ENCODE measurements at places on chromosomes 4 and X.

GRCh38 chrX:117570160-117570559, 546.5 kb downstream of the KLHL13 start:
- DNase-seq = no peak

DNA sequence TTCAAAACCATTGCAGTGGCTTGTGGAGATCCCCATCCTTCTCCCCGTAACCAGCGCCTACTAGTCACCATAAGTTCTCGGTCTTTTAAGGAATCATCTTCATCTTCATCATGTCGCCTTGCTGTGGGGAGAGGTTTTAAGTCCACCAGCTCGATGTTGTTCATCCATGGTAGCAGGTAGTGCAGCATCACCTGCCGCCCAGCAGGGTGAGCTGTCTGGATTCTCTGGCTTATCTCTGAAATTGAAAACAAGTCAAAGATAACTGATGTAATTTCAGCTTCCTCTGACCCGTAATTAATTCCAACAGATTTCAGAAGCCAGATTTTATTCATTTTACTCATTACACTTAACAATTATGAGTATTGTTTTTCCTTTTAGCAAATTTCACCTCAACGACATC, 67.4 kb downstream of the ZAR1 start:
- DNase-seq = no peak

DNA sequence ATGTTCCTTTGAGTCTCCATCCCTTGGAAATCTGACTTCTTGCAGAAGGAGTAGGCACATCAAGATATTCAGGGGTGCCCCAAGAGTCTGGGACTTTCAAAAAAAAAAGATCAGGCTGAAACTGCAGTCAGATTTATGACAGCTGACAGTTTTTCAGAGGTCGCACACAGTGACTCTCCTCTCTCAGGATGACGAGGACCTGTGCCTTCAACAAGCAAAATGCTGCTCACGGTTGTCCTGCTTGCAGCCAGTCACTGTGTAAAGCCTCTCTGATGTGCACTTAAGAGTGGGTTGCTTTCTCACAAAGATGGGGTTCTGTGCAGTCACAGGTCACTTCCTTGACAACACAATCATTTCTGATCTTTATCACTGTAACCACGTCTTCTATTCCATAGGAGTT, 178.2 kb downstream of the PTTG2 start:
- DNase-seq = no peak

- DNase-seq = no peak
These were observed 919 bp upstream of the SEC24B start for GRCh38 chr4:109432696-109433095.

DNA sequence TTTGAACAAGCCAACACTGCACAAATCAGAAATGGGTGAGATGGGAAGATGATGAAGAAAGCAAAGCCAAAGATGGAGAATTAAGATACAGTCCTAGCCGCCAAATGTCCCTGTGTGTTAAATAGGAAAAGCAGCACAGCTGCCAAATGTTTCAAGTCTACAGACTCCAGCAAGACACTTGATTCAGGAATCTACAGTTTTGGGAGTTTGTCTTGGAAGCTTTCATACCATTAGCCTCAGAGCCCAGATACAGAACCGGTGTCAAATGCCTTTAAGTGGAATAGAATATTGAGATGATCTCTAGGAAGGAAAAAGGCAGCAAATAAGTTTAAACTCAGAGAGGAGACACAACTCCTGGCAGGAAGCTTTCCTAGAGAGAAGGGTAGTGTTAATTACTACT, 30.3 kb downstream of the OPHN1 start:
- DNase-seq = no peak

DNA sequence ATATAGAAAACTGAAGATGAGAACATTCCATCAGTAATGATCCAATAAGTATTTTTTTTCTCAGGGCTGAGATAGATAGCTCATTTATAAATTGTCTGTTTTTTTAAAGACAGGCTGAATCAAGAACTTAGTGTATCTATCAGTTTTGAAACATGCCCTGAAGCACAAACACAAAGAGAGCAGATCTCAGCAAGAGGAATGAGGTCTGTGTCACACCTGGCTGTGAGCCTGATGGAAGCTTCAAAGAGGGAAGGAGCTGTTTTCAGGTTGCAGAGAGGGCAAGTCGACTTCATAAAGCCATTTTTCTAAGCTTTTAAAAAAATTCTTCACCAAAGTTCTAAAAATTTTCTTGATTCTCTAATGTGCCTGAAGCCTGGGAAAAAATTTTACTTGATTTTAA, 434.9 kb downstream of the PDGFC start:
- DNase-seq = no peak

- DNase-seq = no peak
These were observed 114.9 kb downstream of the EFHC2 start for GRCh38 chrX:44228621-44229020.

DNA sequence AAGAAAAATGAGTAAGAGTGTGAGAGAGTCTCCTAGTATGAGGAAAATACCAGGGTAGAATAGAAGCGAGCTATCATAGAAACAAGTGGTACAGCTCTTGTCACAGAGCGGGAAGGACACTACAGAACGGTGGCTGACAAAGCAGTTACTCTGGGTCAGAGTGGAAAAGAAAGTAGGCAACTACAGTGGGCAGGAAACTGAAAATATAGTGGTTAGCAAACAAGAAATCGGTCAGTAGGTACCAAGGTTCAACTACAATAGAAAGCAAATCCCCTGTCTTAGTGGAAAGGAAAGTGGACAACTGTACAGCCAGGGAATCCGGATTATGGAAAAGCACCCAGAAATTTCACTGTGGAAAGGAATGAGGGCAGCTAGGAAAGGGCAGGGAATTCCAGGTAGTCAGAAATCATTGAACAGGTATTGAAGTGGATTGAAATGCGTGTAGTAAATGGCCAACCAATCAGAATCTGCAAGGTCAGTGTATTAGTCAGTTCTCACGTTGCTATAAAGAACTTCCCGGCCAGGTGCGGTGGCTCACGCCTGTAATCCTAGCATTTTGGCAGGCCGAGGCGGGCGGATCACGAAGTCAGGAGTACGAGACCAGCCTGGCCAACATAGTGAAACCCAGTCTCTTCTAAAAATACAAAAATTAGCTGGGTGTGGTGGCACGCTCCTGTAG, 219.6 kb upstream of the DIAPH2 start:
- no peak for DNase-seq

DNA sequence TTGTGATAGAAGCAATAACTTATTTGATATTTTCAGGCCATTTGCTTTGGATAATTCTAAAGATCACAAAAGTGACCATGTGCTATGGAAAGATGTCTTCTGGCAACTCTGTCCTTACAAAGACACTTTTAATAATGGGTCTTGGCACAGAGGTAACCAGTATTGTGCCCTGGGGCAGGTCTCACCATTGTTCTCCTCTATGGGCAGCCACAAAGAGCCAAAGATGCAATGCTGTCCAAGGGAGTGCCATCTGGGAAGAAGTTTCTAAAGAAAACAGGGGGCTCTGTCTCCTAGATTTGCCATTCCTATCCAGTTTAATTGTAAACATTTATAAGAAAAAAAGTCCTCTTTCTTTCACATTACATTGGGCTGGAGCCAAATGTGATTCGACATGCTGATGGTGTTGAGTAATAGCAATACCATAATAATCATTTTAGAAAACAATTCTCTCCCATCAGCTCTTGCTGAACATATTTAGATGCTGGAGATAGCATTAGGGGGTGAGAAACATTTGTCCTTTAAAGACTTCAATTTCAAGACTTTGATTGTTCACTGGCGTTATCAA, 179.9 kb downstream of the KIT start:
- DNase-seq = no peak

DNA sequence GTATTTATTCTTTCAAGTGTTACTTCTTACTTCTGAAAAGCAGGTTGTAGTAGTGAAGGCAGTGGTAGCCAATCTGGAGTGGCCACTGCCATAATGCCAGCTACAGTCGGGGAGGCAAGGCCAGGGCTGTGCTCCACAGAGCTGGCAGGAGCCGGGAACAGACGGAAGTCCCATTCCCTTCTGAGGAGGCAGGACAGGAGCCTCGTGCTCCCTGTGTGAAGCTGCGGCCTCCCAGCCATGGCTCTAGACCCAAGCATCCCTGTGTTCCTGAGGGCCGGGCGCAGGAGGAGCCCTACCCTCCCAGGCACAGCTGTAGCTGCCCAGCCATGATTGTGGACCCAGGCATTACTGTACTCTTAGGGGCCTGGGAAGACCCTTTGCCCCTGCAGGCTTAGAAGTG, 461.8 kb downstream of the ADGRL3 start:
- no peak for DNase-seq

DNA sequence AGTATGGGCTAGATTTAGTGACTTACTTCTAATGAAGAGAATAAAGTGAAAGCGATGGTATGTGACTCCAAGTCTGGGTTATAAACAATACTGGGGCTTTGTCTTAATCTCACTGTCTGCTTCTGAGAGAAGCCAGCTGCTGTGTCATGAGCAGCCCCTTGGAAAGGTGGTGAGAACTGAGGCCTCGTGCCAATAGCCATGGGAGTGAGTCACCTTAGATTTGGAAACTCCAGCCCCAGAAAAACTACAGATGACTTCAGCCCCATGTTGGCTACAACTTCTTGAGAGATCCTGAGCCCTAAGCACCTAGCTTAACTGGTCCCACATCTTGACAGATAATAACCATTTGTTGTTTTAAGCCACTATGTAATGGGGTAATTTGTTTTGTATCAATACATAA, 77.6 kb downstream of the CWH43 start:
- no peak for DNase-seq

DNA sequence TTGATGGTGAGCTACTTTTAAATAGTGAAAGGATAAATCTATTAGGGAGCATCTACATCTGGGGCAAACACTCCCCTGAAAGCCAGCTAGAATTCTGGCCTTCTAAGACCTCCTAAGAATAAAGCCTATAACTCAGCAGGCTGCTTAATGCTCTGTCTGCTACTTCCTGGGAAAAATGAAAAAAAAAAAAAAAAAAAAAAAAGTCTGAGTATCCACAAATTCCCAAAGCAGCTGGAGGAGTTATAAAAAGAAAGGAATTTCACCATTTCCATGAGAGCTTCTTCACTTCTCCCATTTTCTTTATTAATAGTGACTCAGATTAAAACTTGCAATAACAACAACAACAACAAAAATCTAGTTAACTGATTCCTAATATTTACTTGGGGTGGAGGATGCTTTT, 511.2 kb downstream of the INPP4B start:
- DNase-seq = no peak

GRCh38 chrX:134454506-134454905, 5.5 kb upstream of the HPRT1 start:
- no peak for DNase-seq

DNA sequence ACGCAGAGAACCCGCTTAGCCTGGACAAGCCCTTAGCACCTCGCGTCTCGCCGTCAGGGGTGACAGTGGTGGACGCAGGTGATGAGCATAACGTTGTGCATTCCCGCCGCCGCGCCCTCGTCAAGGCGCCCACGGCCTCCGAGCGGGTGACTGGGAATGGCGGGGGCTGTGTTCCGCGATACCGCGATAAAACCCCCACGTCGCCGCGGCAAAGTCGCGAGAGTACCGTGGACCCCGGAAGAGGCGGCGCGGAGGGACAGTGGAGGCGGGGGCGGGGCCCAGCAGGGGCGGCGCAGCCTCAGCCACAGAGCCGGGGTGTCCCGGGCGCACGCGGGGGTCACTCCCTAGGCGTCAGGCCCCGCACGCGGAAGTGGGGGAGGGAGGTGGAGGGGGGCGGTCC, 53.8 kb downstream of the ZFYVE28 start:
- DNase-seq = peak; percentile 69

- DNase-seq = no peak
These were observed 42.5 kb downstream of the UNC5C start for GRCh38 chr4:95506264-95506663.

- DNase-seq = no peak
These were observed 1.4 kb downstream of the ENOPH1 start for GRCh38 chr4:82431831-82432230.

DNA sequence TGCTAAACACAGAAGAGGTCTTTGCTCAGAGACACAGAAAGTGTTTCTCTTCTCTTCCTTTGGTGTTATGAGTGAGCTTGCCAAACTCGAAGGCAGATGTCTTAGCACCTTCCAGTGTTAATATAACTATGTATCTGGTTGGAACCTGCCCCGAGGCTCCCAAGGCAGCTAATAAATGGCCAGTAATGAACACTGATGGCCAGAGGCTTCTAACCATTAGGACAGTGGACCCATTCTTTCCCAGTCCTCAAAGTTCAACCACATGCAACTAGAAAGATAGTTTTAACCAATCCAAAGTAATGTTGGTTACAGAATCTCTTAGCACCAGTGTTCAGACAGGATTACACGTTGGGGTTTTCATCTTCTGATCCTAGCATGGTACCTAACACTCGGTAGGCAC, 42.7 kb upstream of the JADE1 start:
- DNase-seq = no peak

- no peak for DNase-seq
These were observed 68.8 kb upstream of the GRIA2 start for GRCh38 chr4:157151711-157152110.

GRCh38 chrX:67673741-67674274, 130.0 kb downstream of the AR start:
- no peak for DNase-seq

DNA sequence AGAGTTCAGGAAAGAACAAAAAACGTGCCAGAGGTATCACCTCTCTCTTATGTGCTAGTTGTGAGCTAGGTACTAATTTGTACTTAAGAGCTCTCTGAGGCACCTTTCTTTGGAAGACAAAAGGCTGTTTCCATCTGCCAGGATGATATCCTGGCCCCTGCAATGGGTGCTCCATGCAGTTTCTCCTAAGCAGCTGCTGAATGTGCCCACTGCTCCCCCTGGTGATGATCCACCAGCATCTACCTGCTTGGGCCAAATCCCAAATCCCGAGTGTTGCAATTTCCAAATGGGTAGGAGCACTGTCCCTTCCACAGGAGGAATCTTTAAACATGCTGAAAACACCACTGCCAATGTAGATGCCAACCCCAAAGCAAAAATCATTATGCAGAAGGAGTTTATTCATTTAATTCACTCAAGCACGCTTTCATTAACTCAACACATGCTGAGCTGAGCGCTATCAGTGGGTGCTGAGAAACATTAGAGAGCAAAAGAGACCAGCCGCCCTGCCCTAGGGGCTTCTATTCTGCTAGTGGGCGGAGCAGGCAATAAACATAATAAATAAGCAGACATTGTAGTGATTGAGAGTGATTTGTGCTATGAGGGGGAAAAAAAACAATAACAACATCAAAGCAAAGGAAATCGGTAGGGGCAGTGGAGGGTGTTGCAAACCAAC, 69.6 kb upstream of the C4orf50 start:
- no peak for DNase-seq

DNA sequence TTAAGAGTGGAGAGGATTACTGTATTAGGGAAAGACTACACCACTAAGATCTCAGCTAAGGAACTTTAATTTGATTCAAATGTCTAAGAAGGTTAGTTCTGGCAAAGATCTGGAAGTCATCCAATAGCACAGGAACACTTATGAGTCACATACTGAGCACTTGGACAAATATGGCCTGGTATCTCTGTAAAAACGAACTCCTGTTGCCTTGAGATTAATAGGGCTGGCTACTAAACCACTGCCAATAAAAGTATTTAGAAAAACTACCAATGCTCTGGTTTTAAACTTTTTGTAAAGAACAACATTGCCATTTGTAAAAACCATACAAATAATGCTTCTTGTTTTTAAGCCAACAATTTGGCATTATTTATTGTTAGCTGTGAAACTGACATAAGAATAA, 70.5 kb downstream of the SEC24D start:
- no peak for DNase-seq

GRCh38 chr4:75995727-75996126, 5.0 kb upstream of the SDAD1 start:
- peak; percentile 65 for DNase-seq
